ENCODE measurements at places on chromosomes 3 and 15.

DNA sequence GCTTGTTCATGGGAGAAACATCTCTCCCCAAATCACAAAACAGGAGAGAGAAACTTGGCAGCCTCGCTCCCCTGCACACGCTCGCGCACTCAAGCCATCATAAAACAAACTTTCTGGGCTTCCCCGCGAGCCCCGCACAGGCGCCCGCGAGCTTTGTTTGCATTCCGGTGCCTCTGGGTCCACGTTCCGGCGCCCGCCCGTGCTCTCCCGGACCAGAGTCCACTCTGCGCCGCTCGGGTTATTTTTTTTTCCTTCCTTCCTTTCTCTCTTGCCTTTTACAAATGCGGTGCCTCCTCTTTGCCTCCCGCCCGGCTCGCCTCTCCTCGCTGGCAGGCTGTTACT, 363 bp downstream of the MAGI1 start:
- no peak for DNase-seq

- no peak for DNase-seq
Measured at GRCh38 chr3:60920519-60920918, 330.7 kb downstream of the FHIT start.

DNA sequence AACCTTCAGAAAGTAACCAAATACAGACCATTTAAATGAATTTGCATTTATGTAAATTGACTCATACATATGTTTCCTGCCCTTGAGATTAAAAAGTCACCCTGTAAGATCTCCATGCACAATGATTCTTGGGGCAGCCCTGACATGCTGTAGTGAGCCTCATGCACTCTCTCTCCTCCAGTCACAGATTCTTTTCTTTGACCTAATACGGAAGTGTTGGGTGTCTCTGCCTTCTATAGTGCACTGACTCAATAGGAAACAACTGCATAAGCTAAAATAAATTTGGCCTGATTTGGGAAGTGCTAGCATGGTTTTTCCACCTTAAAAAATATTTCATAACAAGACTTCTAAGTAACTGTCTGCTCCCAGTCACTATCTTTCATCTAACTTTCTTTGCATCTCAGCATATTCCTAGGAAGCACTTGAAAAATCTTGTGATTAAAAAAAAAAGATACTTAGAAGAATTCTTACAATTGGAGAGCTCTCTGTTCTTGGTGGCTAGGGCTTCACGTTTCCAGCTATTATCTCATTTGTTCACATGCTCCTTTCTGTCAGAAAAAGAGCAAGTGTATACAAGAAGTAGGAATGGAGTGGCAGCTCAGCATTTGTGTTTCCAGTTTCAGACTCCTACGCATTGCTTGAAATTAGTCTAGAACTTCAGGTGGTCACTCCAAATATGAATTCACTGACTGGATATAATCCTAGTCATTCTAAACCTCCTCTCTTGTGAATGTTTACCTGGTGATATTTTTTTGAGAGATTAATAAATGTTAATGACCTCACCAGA, 207.9 kb upstream of the COL8A1 start:
- no peak for DNase-seq

DNA sequence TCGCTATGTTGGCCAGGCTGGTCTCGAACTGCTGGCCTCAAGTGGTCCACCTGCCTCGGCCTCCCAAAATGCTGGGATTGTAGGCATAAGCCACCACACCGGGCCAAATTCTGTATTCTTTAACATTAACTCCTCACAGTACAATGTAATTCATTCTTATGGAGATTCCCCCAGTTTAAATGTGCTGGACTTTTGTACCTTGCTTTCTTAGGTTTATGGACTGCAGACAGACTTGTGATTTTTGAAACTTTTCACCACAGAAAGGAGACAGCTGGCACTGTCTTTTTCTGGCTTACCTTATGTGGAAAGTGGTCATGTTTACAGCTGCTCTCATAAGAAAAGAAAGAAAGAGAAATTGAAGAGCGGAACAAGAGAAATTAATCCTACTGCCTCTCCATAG, 103.8 kb downstream of the IQCH start:
- no peak for DNase-seq

DNA sequence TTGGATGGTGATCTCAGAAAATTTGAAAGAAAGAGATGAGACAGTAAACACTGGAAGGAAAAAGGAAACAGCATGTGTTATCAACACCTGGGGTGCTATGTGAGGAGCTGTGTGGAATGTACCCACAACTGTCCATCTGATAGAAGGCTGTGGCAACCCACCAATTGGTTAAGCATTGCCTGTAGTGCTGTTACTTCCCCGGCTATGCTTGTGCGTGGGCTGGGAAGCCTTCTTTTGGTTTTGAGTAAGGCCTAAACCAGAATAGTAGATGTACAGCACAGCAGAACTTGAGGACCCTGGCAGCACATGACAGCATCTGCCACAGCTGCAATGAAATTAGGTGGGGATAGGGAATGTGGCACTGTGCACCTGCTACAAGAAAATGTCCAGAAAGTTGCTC, 184.5 kb downstream of the FHIT start:
- DNase-seq, result no peak

DNA sequence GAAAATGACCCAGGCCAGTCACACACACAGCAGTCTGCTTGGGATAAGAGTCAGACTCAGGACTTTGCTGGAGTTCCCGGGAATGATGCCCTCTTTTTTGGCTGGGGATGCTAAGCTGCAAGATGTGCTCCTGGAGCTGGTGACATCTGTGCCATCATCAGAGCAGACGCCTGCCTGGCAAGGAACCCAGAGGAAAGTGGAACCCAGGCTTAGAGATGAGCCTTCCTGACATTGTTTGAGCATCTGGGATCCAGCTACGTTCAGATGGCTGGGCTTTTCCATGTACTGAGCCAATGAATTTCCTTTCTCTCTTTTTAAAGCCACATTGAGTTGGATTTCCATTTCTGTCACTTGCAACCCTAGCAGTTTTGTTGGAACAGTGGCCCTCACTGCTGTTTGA, 53.3 kb downstream of the EBLN2 start:
- no peak for DNase-seq

DNA sequence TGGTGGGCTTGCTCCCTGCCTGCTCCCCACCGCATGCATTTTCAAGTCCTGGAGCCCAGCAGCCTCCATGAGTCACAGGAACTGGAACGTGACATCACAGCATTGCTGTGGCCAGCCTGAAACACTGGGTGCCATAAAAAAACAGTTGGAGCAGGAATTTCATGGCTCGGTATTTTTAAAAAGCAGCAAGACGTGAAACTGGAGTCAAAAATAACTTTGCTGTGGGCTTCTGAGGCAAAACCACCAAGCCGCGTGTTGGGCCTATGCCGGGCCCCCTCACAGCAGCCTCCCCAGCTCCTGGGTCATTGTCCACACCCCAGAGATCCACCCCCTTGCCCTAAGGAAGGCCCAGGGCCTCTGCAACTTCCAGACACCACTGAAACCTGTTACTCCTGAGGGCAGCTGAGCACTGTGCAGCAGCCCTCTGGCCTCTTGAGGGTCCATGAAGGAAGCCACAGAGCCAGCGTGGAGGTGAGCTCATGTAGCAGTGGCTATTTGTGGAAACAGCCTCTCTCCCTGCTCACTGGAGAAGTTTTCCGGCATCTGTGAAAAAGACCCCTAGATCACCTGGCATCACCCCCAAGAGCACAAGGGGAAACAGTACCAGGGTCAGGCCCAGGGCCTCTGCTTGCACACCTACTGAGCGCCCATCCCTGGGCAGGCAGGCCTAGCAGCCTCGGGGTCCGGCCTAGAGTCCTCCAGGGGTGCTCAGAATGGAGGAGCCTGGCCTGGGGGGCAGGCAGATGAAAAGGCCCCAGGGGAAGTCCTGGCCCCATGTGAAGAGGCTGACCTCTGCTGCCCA, 34.0 kb upstream of the DUSP7 start:
- DNase-seq, result no peak

GRCh38 chr3:73681198-73681597, 56.5 kb upstream of the PDZRN3 start:
- DNase-seq, result no peak

DNA sequence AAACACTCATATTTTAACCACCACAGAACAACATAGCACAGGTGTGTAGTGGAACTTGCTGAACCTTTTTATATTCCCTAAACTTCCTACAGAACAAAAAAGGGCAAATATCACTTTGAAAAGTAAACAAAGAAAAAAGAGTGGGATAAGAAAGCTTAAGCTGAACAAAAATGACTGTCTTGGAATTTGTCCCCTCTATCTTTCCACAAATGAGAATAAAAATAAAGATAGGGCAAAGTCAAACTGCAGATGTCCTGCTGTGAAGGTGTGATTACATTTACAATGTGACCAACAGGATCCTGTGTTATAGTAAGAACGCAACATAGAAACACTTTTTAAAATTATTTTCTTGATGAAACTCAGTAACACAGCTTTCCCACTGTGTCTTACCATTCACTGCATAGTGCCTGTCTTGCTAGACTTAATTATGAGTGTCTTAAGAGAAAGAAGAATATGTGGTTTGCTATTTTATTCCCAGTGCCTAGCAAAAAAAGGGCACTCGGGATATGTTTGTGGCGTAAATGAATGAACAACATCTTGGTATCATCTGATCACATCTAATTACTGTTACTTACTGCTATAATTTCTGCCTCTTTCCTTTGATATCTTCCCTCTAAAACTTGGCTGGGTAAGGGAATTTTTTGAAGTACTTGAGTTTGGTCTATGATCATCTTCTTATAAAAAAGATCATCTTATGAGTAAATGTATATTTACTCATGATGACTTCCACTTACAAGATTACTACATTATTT, 67.5 kb downstream of the DENND4A start:
- DNase-seq, result no peak

- DNase-seq, result no peak
Measured at GRCh38 chr15:91866371-91866905, 12.9 kb downstream of the SLCO3A1 start.

- no peak for DNase-seq
Measured at GRCh38 chr3:17938313-17938712, 195.9 kb upstream of the TBC1D5 start.

GRCh38 chr3:97914388-97914787, 57.8 kb downstream of the RIOX2 start:
- no peak for DNase-seq

- DNase-seq, result no peak
Measured at GRCh38 chr3:52982839-52983238, 63.0 kb downstream of the SFMBT1 start.

GRCh38 chr15:97806766-97807165, 153.7 kb upstream of the ARRDC4 start:
- no peak for DNase-seq

DNA sequence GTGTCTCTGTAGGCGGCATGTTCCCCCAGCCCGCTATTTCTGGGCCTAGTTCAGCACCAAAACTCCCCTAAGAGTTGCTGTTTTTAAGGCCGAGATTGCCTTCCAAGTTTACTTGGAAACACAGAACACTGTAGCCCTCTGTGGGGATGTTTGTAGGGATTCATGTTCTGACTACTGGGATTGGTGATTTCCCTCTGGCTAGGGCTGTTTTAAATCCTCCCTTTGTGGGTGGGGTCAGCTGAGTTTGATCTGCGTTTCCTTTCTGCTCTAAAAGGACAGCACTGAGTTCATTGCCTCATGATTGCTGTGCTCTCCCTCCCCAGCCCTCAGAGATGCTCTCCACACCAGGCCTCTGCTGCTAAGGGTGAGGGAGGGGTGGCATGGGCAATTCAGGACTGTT, 640.6 kb upstream of the DPPA4 start:
- no peak for DNase-seq

DNA sequence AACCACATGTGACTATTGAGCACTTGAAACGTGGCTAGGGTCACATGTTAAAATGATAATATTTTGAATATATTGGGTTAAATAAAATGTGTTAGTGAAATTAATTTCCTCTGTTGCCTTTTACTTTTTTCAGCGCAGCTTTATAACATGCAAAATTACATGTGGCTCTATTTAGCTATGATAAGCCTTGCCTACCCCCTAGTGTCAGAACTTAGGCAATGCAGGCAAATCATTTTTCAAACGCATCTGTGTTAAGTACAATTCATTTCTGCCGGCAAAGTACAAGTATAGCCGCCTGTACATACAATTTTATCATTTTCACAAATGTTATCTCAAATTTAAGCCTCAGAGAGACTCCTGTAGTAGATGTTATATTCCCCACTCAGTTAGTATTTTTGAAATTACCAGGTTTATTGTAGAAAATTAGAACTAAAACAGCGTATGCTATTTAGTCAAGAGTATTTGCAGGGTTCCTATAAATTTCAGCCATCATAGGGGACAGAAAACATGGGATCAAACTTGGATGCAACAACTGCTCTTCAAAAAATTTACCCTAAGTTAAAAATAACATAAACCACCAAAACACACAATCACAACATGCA, 56.1 kb downstream of the TAFA4 start:
- no peak for DNase-seq

DNA sequence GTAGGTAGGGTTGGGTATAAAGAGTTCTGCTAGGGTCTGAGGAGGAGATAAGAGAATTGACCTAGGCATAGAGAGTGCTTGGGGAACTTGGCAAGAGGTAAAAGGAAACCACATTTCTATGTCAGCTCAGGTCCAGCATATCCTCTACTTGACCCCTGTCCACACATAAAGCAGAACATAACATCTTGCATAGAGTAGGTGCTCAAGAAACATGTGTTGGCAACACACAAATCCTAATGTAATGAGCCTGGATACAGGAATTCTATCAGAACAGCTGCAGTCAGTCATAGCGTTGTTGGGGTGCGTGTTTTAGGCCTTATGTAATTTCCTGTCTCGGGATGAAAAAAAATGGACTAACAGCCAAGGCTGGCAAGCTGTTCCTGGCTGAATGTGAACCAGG, 35.0 kb upstream of the PLCL2 start:
- DNase-seq, result no peak

- no peak for DNase-seq
Measured at GRCh38 chr3:57658536-57658935, 34.3 kb downstream of the DENND6A start.

DNA sequence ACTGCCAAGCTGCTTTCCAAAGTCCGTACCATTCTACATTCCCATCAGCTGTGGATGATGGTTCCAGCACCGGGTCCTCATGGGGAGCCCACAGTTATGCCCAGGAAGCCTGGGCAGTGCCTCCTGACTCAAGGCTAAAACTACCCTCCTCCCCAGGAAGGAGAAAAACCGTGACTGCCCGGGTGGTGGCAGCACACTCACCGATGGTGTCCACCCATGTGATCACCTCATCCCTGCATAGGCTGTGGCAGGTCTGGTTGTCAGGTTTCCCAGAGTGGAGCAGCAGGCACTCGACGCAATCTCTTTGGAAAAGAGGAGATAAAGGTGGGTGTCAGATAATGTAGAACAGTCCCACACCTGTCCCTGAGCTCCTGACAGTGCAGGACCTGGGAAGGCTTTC, 38.6 kb downstream of the UMPS start:
- no peak for DNase-seq

DNA sequence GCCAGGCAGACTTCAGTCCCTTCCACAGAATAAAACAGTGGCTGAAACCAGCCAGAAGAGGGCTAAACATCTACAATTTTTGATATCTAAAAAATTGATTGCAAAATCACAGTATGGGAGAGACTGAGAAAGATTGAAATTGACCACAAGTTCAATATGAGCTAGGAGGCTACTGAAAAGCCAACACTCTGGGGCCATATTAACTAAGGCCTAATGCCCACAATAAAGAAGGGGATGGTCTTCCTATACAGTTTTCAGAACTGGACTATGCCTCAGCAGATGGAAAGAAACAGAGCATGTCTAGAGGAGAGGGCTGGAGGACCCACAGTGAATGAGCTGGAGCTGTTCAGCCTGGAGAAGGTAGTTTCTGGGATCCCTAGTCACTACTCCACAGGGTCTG, 53.2 kb downstream of the WNT7A start:
- no peak for DNase-seq

Measured in iPS DF 19.7 (cell line).